ENCODE measurements at places on chromosomes 2 and 18.

DNA sequence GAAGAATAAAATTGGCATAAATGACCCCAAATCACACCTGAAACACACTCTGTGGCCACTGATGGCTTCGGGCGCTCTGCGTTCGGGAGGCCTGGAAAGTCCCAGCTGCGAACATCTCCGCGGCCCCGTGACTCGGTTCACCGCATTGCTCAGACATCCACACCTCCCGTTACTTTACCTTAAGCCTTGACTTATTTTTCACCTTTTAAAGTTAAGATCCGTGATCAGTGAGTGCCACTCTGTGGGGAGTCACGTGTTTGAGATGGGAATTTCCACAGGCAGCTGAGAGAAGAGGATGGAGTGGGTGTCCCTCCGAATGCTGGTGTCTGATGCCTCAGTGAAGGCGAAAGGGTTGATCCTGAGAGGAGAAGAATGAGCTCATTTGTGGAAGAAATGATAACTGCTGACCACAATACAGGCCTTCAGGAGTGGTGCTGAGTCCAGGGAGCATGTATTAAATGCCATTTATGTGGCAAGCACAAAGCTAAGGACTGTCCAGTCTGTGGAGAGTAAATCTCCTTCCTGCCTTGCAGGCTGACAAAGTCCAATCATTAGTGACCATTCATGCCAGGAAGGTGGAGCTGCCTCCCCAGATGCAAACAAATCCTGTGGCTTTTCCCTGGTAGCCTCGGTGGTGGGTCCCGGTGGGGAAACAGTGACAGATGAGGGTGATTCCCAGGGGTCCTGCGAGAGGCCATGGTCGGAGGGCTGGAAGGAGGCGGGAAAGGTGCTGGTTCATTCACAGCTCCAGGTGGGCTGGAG is 168.8 kb downstream of the RTP5 start:
- DNase-seq, result no peak

DNA sequence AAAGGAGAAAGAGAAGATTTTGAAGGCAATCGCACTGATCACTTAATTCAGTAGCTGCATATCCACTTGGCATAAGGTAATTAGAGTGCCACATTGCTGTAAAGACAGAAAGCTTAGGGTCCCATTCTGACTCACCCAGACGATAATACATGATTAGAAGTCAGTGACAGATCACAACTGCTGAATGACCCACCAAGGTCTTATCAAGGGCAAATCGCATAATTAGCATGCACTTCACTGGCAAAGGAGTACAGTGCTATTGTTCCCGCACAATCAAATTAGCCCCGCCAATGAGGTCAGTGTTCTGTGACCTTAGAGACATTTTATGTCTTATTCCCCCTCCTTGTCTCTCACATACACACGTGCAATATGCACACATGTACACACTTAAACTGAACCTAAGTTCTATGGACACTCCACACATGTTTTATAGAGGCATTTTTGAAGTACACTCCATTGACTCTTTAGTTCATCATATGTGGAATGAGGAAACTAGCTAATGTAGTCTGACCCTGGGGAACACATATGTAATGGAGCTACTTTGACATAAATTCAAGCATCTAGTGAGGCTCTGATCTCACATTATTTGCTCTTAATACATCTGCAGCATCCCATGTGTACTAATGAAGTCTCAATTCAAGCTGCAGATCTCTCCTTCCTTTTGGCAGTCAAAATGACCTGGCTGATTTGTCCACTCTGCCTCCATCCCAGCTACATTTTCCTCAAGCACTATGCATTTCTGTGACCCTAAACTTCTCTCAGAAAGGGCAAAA is 673.8 kb upstream of the FANCL start:
- DNase-seq, result peak; percentile 9

GRCh38 chr18:7512348-7512747 is 54.8 kb upstream of the PTPRM start:
- DNase-seq, result no peak

- peak; percentile 39 for DNase-seq
Measured at GRCh38 chr18:27713037-27713737, 463.7 kb downstream of the CDH2 start.

GRCh38 chr2:206482123-206482522 is 38.8 kb downstream of the ADAM23 start:
- DNase-seq, result no peak

DNA sequence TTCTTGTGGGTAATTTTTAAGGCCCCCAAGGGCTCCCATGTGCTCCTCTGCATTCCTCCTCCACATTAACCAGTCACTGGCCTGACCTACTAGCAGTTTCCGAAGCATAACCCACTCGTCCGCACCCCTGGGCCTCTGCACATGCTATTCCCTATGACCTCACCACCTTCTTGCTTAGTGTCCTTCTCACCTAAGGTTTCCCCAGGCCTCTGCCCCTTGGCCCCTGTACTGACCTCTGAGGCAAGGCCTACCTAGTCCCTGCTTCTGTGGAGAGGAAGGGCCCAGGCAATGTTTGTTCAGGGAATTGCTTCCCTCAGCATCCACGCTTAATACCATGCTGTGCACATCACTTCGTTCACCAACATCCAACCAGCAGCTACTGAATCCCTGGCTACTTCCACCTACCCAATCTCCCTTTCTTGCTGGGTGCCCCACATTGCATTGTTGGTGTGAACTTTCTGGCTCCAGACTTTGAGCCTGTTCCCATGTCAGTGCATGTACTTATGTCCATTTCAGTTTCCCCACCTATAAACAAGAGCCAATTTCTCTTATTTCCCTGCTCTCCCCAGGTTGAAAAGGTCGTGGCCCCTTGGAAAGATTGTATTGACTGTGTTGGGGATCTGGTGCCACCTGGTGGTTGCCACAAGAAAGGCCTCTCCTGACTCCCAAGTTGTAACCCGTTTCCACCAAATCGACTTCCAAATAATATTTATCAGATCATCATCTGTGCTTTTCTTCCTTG is 19.2 kb upstream of the TMEM177 start:
- no peak for DNase-seq

- DNase-seq, result no peak
Measured at GRCh38 chr2:27729198-27729597, 42.3 kb upstream of the MRPL33 start.

DNA sequence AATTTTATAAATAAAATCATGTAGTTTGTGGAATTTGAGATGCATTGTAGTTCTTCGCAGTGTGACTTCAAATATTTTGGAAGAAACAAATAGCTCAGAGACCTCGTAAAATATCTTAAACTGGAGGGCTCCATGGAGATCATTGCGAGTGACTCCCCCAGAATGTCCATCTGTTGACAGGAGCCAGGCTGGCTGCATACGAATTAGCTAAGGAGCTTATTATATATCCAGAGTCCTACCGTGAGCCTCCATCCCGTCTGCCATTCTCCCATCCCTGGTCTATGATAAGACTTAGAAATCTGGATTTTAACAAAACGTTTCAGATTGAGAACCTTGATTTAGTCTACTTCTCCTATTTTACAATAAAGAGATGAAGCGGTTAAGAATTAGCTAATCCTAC is 80.2 kb downstream of the MSH2 start:
- DNase-seq, result peak; percentile 84

- DNase-seq, result no peak
Measured at GRCh38 chr2:85490861-85491755, 47.9 kb upstream of the MAT2A start.

GRCh38 chr18:48364146-48364545 is 45.0 kb downstream of the ZBTB7C start:
- no peak for DNase-seq

DNA sequence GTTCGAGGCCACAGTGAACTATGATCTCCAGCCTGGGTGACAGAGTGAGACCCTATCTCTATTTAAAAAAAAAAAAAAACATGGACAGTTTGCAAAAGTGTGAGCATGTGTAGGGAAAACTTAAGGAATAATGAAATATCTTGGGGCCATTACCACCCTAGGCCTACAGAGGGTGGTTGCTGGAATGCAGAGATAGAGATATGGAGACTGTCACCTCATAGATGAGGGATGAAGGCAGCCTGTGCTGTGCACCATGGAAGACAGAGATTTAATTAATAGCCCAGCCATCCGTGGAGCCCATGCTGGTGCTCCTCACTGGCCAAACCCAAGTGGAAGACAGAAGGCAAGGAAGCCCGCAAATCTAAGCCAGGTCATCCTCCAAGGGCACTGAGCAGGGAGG is 16.6 kb upstream of the CEP68 start:
- no peak for DNase-seq

DNA sequence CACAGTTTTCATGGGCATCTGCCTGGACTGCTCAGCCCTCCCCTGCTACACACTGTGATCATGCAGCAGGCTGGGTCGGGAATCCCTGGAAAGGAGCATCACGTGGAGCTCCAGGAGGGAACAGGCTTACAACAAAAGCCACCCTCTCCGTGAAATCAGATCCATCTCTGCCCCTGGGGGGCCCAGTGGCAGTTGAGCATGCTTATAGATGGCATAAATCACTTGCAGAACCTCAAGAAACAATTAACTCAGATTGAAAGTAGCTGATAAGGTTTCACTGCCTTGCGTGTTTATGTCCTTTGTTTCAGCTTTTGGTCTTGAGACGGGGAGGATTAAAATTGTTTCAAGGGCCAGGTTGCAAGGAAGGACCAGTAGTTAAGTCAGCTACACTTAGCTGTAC is 354.8 kb upstream of the MEIS1 start:
- DNase-seq, result peak; percentile 99

- DNase-seq, result no peak
Measured at GRCh38 chr2:196876364-196876763, 50.1 kb downstream of the PGAP1 start.

DNA sequence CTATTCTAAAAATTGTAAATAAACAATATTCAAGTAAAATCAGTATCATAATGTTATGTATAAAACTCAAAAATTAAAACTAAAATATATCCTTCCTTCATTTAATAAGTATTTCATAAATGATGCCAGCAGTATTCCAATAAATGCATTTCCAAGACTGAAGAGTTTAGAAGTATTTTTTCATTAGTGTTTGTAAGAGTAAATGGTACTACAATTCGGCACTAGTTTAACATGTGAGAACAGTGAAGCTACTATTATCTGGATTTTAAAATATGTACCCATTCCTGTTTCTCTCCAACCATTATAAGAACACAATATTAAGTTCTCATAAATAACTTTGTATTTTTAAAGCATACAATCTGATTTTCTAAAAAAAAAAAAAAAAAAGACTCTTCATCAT is 3.3 kb downstream of the BAZ2B start:
- DNase-seq, result no peak

GRCh38 chr2:59568461-59568860 is 985.0 kb downstream of the BCL11A start:
- DNase-seq, result no peak

GRCh38 chr2:145029873-145030272 is 510.0 kb upstream of the ZEB2 start:
- DNase-seq, result no peak

GRCh38 chr2:157839822-157840221 is 36.3 kb downstream of the ACVR1 start:
- peak; percentile 16 for DNase-seq

GRCh38 chr2:197777823-197778407 is 7.2 kb downstream of the BOLL start:
- DNase-seq, result peak; percentile 19

- DNase-seq, result peak; percentile 86
Measured at GRCh38 chr2:126891681-126892500, 6.8 kb upstream of the TEX51 start.

DNA sequence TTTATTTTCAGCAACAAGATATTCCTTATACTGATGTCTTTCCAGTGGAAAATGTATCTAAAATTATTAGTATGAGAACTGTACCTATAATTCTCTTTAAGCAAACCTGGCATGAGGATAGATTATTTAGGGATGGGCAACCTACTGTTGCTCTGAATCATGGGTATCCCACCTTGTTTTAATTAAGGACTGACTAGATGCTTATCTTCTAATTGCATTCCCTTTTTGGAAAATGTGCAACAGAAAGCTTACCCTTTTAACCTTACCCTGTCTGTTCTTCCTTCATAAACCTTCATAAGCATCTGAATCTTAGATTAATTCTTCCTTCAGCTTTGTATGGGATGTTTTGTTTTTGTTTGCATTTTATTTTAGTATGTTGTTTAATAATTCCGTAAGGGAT is 110.3 kb downstream of the TAF4B start:
- no peak for DNase-seq

GRCh38 chr2:186903216-186903615 is 54.2 kb upstream of the ZSWIM2 start:
- DNase-seq, result no peak

GRCh38 chr2:174842496-174842895 is 78.2 kb upstream of the CHRNA1 start:
- DNase-seq, result no peak

DNA sequence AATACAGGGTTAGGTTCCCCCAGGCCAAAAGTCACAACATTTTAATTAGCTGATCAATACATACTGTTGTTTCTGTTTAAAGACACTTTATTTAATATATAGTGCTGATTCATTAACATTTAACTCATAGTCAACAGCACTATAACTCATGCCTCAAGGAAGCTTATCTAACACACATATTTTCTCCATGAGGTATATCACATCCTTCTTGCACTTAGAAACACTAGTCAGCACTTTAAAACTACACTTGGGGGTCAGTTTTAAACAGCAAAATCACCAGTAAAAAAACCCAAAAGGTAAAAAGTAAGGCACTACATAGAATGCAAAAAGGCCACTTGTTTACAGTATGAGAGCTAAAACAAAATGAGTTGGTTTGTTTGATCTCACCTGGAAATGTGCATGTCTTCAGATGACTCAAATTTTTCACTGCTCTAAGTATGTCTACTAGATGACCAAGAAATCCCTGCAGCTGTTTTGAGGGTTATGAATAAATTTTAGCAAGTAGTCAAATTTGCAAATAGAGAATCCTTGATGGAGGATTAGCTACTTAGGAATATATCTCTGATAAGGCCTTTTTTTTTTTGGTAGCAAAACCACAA is 54.1 kb upstream of the EPB41L5 start:
- no peak for DNase-seq

DNA sequence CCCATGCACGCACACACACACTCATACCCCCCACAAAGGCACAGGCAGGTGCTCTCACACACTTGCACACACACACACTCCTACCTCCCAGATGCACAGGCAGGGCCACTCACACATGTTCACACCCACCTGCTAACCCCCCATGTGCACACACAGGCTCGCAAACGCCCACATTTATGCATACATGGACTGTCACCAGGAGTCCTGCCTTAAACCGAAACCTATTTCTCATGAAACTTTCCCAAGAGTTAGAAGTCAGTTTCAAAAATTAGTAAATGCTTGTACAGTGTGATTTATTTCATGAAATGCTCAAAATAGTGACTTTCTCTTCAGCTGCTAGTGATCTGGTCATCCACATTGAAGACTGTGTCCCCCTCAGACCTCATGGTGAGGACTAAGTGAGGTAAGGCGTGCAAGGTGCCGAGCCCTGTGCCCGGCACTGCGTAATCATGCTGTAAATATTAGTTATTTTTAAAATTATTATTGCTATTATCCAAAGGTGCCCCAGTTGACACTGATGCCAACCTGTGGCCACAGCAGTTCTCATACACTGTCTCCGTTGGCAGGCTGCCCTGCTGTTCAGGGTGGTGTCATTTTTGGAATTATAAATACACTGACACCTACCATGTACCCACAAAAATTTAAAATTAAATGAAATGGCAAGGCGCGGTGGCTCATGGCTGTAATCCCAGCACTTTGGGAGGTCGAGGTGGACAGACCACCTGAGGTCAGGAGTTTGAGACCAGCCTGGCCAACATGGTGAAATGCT is 12.4 kb downstream of the CNNM4 start:
- no peak for DNase-seq
